Activated CD4-positive, alpha-beta T cell treated with anti-CD3 and anti-CD28 coated beads, Interleukin-2, amount 50 U/mL, for 48 hours (primary cell): ENCODE measurements at places on chromosomes 5 and 9.

GRCh38 chr5:111488353-111488752 lies 24.0 kb downstream of the STARD4 start:
- DNase-seq, result no peak

DNA sequence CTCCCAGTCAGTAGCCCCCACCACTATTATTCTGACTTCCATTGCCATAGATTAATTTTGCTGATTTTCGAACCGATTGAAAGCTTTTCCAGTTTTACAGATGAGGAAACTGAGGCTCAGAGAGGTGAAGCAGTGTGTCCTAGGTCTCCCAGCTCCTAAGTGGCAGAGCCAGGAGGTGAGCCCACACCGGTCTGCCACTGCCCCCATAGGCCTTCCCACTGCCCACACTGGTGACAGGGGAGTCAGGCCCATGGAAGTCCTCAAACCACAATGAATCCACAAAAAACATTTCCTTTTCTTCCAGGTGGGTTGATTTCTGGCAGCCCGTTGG lies 54.9 kb upstream of the RPL26L1 start:
- no peak for DNase-seq

DNA sequence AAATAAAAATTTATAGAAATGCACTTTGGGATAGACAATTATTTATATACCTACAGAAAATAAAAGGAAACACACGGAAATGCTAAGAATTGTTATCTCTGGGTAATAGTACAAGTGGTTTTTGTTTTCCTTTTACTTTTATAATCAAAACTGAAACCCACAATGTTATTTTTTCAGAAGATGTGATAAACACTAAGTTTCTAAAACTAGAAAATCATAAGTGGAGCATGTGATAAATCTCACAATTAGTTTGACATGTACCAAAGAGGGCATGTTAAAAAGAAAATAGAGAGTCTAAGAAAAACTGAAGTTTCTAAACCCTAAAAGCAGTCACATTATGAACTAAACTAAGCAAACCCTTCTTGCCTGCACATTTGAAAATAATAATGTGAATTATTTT lies 61.1 kb downstream of the OXCT1 start:
- DNase-seq, result no peak

- no peak for DNase-seq
Observed at GRCh38 chr5:135880278-135880677, 15.4 kb downstream of the IL9 start.

DNA sequence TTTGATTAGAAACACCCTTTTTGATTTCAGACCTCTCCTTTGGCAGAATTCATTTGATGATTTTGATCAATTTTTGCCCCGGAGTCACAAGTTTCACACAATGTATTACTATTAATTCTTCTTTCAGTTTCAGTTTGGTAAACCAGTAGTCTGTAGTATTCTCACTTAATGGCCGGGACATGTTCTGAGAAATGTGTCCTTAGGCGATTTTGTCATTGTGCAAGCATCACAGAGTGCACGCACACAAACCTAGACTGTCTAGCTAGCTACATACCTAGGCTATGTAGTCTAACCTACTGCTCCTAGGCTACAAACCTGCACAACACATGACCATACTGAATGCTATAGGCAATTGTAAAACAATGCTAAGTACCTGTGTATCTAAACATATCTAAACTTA lies 662.5 kb downstream of the IRX1 start:
- no peak for DNase-seq

DNA sequence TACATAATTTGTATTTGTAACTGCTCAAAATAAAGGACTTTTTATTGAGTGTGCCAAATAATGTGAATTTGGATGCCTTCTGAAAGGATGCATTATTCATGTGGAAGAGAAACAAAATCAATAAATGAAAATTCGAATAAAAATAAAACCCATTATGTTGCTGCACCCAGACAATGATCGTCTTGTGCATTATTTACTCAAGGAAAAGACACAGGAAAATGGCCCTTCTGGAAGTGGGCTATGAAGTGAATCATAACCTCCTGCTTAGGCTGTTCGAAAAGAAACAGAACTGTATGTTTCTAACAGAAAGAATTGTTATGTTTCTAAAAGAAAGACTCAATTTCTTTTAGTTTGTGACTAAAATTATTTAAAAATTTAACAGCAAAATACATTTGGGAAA lies 168.9 kb upstream of the NFIB start:
- no peak for DNase-seq

- no peak for DNase-seq
Observed at GRCh38 chr5:42801516-42802166, 10.1 kb downstream of the SELENOP start.

- DNase-seq, result no peak
Observed at GRCh38 chr5:167512111-167512510, 779.3 kb upstream of the WWC1 start.

GRCh38 chr9:130943777-130944176 lies 4.7 kb upstream of the FIBCD1 start:
- no peak for DNase-seq

- no peak for DNase-seq
Observed at GRCh38 chr9:114853071-114853855, 47.4 kb upstream of the TNFSF15 start.

- no peak for DNase-seq
Observed at GRCh38 chr5:149428032-149428431, 48.9 kb upstream of the IL17B start.

- no peak for DNase-seq
Observed at GRCh38 chr5:171162596-171162995, 146.5 kb upstream of the TLX3 start.

DNA sequence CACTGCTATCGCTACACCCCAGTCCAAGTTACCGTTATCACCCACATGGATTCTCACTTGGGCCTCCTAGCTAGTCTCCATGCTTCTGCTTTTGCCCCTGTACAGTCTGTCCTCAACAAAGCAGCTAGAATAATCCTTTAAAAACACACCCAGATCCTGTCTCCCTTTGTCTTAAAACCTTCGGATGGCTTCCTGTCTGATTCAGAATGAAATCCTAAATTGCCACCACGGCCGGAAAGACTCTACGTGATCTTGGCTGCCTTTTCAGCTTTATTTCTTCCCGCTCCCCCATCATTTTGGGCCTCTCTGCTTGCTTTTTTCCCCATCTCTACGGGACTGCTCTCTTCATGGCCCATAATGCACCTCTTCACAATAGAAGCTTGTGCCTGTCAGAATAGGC lies 33.4 kb downstream of the GDNF start:
- DNase-seq, result no peak

DNA sequence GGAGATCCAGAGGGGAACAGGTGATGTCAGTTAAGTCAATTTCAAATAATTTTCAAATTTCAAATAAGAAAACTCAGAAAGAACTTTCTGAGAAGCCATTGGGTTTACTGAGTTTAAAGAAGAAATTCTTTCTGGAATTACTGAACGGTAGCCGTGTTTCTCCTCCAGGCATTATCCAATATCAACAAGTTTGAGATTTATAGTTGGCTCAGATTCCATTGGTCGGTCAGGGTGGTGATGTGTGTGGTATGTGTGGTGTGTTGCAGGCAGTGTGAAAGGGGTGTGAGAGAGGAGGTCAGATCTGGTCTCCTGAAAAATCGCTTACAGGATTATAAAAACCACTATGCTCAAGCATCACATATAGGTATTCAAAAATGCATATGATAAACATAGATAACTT lies 60.1 kb downstream of the PDE4D start:
- DNase-seq, result no peak

- DNase-seq, result no peak
Observed at GRCh38 chr5:78003919-78004318, 227.8 kb upstream of the TBCA start.

GRCh38 chr9:115596021-115596745 lies 478.2 kb upstream of the TNC start:
- no peak for DNase-seq

- DNase-seq, result no peak
Observed at GRCh38 chr9:136854113-136854841, 2.1 kb downstream of the MAMDC4 start.
